ENCODE measurements at places on chromosomes 11 and 22. TPM values are rescaled to one million over a fixed set of nuclear protein-coding genes. Genes with fewer than 3 reads are reported as not detected.

The INSC gene
- 4.4 TPM for total RNA-seq

DNA sequence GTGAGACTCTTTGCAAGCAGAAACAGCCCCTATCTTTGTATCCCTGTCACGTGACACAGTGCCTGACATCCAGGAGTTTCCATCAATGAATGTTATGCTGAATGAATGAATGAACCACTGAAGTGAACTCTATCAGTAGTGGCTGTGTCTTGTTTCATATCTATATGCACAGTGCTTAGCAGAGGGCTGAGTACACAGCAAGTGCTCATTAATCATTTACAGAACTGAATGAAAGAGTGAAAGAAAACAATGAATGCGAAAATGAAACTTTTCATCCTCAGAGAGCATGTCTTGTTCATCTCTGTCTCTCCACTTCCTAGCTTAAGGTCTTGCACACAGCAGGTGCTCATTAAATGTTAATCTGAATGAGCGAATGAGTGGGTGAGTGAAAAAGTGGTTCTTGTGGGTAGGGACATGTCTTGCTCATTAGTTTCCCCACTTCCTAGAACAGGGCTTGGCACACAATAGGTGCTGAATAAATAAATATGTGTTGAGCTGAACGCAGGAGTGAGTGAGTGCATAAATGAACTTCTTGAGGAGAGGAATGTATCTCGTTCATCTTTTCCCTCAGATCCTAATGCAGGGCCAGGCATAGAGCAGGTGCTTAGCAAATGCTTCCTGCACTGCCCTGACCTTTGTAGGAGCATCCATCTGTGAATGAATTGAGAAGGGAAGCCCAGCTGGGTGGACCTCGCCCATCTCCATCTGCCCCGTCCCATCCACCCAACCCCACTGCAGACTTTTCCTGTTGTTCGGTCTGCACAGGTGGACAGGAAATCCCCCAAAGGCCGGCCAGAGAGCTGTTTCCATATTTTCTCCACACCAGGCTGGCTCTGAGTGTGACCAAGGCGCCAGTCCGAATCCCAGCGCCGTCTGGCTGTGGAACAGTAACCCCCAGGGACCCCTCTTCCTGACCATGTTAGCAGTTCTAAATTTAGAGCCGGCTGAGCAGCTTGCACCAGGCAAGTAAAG is 113.4 kb upstream of the CRYBB3 start:
- H3K36me3 ChIP-seq = no peaks in the 10 kb centered on the region
- peak; percentile 31 for DNase-seq
- no peak overlapping the region for H3K4me3 ChIP-seq
- H3K27me3 ChIP-seq = no peaks in the 10 kb centered on the region
- no peaks in the 10 kb centered on the region for H3K4me1 ChIP-seq
- no peak overlapping the region for H3K27ac ChIP-seq

The SLC22A12 gene
- not detected for total RNA-seq

DNA sequence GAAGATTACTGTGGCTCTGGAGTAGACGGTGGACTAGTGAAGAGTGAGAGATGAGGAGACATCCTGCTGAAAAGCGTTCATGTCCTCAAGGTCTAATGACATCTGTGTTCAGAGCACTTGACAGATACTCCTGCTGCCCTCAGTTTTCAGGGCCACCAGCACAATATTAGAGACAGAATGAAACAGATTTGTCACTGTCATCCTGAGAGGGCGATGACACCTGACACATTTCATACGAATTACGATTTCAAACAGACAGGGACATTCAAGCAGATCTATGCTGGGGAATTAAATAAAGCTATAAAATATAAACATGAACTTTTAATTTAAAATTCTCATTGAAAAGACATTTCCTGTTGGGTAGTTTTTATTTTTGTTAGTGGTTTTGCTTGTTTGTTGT is 29.1 kb downstream of the SVIP start:
- H3K27me3 ChIP-seq = no peaks in the 10 kb centered on the region
- DNase-seq = no peak
- no peaks in the 10 kb centered on the region for H3K36me3 ChIP-seq
- H3K4me3 ChIP-seq = no peak overlapping the region
- H3K4me1 ChIP-seq = no peaks in the 10 kb centered on the region
- H3K27ac ChIP-seq = no peak overlapping the region

DNA sequence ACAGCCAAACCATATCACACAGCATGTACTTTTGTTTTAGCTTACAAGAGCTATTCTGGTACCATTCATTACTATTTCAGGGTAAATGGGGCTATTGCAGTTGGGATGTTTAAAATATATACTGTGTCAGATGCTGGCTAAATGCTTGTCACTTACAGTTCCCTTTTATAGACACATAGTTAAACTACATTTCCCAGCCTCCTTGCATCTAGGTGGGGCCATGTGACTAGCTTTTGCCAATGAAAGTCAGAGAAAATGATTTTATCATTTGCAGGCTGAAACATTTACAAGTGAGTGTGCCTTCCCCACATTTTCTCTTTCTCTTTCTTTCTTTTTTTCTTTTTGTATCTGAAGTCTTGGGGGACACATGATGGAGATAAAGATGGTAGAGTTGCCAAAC is 7.8 kb upstream of the IFTAP start:
- no peaks in the 10 kb centered on the region for H3K36me3 ChIP-seq
- no peaks in the 10 kb centered on the region for H3K4me1 ChIP-seq
- H3K27me3 ChIP-seq = no peaks in the 10 kb centered on the region

The SCUBE2 gene
- total RNA-seq = 12.6 TPM

DNA sequence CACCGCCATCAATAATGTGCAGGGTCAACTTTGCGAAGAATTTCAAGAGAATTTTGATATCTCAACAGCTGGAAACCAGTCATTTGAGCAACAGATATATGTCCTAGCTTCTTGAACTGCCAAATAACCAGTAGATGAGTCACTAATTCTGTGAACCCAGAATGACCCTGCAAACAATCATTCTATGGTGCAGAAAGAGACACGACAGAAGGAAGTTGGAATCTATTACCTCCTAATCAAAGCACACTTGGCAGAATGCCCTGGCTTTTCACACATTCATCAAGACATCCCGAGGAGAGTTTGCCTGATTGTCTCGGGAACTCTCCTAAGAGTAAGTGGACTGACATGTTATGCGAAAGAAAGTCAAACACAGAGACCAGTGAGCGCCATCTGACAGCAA is 621.1 kb downstream of the OPCML start:
- H3K4me3 ChIP-seq = no peak overlapping the region
- no peaks in the 10 kb centered on the region for H3K27me3 ChIP-seq

The KIRREL3 gene
- total RNA-seq = not detected

The PAX6 gene
- not detected for total RNA-seq

The NCAPH2 gene
- 57.3 TPM for total RNA-seq

DNA sequence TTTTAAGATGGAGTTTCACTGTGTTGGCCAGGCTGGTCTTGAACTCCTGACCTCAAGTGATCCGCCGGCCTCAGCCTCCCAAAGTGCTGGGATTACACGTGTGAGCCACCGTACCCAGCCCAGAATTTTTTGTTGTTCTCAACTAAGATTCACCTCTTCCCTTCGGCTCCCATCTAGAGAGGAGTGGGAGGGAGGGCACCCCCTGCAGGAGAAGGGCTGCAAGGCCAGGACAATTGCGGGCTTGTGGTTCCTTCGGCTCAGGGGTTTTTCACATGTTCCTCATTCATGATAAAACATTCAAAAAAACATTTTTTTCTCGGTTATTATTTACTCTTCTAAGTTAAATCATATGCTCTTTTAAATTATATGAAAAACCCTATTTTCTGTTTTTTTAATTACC is 201.1 kb upstream of the LRRC4C start:
- H3K4me3 ChIP-seq = no peak overlapping the region
- H3K4me1 ChIP-seq = no peaks in the 10 kb centered on the region
- no peaks in the 10 kb centered on the region for H3K27me3 ChIP-seq
- DNase-seq = no peak

DNA sequence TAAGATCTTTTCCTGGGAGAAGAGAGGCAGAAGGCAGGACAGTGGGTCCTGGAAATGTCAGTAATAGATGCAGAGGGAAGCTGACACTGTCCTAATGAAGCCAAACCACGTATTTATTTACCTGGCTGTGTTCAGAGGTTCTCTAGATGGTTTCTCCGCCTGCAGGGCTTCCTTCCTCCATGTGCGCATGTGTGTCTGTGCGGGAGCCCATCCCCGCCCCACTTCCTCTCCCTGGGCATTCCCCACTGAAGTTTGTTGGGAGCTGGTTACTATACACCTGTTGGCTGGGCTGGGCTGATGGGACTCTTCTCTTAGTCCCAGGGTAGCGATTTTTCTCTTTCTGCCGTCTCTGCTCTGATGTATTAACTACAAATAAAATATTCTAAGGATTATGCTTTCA is 204.9 kb upstream of the TBCEL start:
- H3K36me3 ChIP-seq = no peaks in the 10 kb centered on the region
- no peak for DNase-seq
- no peak overlapping the region for H3K4me3 ChIP-seq
- no peak overlapping the region for H3K27ac ChIP-seq
- no peaks in the 10 kb centered on the region for H3K27me3 ChIP-seq
- H3K4me1 ChIP-seq = no peaks in the 10 kb centered on the region
